ENCODE measurements at places on chromosomes 5 and 9.

DNA sequence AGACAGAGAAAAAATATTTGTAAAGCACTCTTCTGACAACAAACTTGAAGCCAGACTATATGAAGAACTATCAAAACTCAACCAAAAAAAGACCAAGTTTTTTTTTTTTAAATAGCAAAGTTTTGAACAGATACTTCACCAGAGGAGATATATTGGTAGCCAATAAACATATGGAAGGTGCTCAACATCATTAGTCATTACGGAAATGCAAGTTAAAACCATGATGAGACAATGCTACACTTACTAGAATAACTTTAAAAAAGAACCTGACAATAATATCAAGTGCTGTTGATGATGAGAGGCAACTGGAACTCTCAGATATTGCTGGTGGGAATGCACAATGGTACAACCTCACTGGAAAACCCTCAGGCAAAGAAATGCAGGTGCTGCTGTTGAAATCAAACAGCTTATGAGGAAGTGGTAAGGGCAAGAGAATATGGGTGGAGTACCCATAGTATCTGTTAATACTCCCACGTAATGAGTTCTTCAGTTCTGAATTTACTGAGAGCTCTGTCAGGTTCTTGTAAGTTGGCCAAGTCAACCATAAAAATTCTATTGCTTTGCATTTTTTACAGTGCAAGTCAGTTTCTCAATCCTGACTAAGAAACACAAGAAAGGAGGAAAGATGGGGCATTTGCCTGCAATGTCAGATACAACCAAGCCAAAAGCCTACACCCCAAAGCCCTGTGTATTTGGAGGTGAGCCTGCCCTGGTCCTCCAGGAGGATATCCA lies 87.3 kb upstream of the GNAQ start:
- peak; percentile 59 for DNase-seq

GRCh38 chr9:68995776-68996175 lies 18.1 kb downstream of the PRKACG start:
- no peak for DNase-seq

- no peak for DNase-seq
Observed at GRCh38 chr9:136808075-136808805, 492 bp downstream of the RABL6 start.

DNA sequence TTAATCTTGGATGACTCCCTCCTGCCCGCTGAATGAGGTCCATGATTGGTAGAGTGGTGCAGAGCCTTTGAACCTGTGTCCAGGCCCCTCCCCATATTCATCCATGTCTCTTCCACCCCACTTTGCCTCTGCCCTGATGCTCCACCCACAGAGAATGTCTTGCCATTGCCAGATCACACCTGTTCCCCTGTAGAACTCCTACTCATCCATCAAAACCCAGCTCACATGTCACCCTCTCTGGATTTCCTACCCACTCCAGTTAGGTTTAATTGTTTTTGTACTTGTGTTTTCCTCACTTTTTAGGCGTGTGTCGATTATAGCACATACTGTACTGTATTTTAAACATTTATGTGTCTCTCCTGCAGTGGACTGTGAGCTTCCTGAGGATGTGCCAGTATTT lies 107.0 kb upstream of the CTSL start:
- DNase-seq: no peak

GRCh38 chr5:108379722-108380530 lies 2.0 kb downstream of the FBXL17 start:
- no peak for DNase-seq

GRCh38 chr5:93681432-93681831 lies 60.0 kb downstream of the POU5F2 start:
- no peak for DNase-seq

DNA sequence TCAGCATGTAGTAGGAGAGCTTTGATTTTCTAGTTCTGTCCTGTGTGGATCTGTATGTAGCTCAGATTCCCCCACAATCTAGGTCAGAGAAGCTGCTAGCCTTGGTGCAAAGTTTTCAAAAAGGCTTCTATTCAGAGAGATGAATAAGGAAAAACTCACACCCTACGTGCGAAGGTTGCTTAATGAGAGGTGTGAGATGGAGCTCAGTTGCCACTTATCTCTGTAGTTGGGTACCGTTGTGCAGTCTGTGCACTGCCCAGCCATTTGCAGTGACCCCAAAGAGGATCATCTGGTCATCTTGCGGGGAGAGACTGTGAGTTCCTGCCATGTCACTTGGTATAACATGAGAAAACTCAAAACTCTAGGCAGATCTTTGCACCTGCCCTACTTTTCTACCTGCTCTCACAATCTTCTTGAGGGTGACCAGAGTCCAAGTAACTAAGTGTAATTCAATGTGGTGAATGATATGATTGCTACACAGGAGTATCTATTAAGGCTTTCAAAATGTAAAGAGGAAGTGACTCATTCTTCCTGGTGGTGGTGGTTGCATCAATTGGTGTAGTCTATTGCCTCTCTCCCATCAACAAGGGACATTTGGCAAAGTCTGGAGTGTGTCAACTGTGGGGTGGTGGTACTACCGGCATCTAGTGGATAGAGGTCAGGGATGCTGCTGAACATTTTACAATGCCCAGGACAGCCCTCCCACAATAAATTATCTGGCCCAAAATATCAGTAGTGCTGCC lies 65.2 kb downstream of the TMC1 start:
- peak; percentile 76 for DNase-seq

DNA sequence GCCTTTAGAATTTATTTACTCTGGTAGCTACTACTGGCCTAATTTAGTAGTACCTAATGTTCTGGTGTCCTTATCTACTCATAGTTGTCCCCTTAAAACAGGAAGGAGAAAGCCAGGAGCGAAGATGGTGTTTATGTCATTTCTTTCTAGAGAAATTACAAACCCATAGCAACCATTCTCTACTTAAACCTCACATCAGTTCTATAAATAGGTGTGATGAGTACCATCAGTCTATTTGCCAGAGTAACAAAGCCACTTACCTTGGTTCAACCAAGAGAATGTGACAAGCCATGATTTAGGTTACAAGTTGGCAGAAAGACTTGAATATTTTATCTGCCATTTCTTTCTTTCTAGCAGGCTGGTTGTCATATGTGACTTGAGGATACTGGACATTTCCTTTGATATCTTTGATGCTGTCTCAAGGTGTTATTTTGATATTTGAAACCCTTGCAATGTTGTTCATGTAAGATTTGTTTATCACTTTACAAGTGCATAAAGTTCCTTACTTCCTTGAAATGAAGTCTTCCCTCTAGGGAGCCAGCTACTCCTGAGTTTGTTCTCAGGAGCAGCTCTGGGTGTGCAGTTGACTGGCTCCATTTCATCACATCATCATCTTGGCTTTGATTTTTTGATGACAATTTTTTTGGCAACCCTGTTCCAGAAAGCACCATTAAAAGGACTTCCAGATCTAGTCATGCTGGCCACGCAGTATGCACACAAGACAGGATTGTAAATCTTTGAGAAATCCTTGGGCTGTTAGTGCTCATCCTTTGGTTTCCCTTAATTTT lies 286.8 kb downstream of the ARHGAP26 start:
- no peak for DNase-seq

GRCh38 chr5:72921886-72922285 lies 34.0 kb upstream of the FCHO2 start:
- DNase-seq: no peak

DNA sequence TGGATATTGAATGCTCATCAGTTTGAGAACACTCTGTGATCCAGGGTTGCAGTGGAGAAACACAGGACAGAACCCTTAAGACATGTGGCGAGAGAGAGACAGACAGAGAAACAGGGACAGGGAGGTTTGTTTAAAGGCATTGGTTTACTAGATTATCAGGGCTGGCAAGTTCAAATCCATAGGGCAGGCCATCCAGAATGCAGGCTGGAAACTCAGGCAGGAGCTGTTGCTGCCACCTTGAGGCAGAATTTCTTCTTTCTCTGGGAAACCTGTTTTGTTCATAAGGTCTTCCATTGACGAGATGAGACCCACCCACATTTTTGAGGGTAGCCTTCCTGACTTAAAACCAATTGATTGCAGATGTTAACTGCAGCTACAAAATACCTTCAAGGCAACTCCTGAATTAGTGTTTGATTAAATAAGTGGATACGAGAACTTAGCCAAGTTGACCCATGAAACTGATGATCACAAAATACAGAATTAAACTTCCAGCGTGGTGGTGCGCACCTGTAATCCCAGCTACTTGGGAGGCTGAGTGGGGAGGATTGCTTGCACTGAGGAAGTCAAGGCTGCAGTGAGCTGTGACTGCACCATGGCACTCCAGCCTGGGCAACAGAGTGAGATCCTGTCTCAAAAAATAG lies 55.9 kb downstream of the NSUN2 start:
- no peak for DNase-seq

DNA sequence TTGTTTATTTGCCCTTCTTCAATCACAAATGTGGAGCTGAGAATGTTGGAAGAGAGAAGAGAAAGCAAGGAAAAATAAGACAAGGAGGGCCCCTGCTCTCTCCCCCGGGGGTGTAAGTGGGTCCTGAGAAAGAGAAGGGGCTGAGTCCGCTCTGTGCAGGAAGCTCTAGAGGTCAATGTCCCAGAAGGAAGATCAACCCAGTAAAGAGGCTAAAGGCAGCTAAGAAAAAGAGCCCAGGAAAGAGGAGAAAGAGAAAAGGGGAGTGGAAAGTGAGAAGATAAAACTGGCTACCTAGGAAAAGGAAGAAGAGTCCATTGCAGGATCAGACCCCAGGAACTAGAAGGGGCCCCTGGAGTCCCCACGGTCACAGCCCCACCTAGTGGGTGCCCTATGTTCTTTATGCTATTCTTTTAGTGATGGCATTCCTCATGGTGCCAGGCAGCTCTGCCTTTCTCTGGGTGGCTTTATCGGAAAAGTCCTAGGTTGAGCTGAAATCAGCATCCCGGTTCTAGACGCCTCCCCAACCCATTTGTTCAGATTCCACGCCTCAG lies 583.4 kb downstream of the ACTL7B start:
- no peak for DNase-seq

DNA sequence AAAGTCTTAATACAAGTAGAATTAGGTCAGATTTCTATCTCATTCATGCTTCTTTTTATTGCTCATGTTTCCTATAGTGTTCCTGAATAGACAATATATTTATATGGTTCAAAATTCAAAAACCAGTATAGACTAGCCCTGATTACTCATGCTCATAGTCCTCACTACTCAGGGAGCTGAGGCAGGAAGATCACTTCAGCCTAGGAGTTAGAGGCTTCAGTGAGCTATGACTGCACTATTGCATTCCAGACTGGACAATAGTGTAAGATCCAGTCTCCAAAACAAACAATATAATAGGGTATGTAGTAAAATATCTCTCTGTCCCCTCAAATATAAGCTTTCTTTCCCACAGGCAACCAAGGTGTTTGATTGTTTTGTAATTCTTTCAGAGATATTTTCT lies 2.4 kb downstream of the ANKRD31 start:
- no peak for DNase-seq

GRCh38 chr9:79145442-79145841 lies 426.3 kb upstream of the TLE4 start:
- DNase-seq: no peak

GRCh38 chr5:132136906-132137305 lies 63.3 kb downstream of the CSF2 start:
- peak; percentile 62 for DNase-seq

DNA sequence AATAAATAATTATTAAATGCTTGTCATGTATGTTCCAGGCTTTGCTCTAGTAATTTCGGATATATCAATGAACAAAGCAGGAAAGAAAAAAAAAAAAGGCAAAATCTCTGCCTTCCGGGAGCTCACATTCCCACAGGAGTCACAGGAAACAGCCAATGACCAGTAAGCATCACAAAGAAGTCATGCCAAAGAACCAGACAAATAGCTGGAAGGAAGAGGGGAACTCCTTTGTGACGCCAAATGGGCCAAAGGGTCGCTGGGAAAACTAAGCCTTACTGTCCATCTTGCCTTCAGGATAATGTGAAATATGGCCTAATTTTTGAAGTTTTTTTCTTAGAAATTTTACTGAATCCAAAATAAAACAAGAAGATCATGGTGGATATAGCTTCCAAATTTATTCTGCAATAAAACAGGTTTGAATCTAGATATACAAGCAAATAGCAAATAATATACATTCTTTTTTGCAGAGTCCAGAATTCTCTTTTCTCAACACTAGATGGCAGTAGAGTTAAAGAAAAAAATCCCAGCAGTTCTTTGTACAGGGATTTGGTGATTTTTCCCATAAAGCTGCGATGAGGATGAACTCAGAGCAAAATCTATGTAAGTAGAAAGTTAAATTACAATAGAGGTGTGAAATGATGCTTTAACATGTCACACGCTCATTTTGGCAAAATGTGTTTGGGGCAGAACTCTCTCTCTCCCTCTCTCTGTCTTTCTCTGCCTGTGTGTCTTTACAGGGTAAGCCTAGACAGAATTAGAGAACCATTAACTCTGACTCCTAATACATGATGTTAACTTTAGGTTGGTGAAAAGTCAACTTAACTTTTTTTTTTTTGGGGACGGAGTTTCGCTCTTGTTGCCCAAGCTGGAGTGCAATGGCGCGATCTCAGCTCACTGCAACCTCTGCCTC lies 60.0 kb upstream of the TUT7 start:
- DNase-seq: no peak

All from GM04503 (cell line).